ENCODE measurements at places on chromosomes 5 and 9. TPM values are rescaled to one million over a fixed set of nuclear protein-coding genes. Genes with fewer than 3 reads are reported as not detected.

SLC36A2 gene
- total RNA-seq = not detected

- H3K27me3 ChIP-seq = no peaks in the 10 kb centered on the region
- no peaks in the 10 kb centered on the region for H3K36me3 ChIP-seq
- no peak overlapping the region for H3K27ac ChIP-seq
- DNase-seq = no peak
Measured at GRCh38 chr5:59193616-59194319, 610.9 kb downstream of the RAB3C start.

- no peak overlapping the region for H3K27ac ChIP-seq
- no peak for DNase-seq
- H3K27me3 ChIP-seq = no peaks in the 10 kb centered on the region
- no peak overlapping the region for H3K4me3 ChIP-seq
- H3K4me1 ChIP-seq = no peaks in the 10 kb centered on the region
Measured at GRCh38 chr5:136729901-136730355, 364.6 kb upstream of the TRPC7 start.

DNA sequence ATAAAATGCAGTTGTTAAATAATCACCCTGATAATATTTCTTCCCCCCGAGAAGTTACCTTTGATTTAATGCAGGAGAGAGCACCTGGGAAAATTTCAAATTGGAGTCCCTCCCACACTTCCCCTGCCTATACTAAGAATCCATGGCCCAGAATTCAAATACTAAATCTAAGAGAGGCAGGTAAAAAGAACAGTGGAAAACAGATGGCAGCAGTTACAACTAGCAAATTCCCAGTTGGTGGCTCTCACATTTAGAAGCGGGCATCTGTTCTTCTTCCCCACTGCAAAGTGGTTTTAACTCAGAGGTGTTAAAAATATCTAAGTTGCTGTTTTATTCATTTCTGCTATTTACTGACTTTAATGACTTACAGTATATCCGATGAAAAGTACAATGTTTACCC, 210.4 kb upstream of the ELAVL2 start:
- no peaks in the 10 kb centered on the region for H3K27me3 ChIP-seq
- no peak overlapping the region for H3K4me3 ChIP-seq
- DNase-seq = no peak

DNA sequence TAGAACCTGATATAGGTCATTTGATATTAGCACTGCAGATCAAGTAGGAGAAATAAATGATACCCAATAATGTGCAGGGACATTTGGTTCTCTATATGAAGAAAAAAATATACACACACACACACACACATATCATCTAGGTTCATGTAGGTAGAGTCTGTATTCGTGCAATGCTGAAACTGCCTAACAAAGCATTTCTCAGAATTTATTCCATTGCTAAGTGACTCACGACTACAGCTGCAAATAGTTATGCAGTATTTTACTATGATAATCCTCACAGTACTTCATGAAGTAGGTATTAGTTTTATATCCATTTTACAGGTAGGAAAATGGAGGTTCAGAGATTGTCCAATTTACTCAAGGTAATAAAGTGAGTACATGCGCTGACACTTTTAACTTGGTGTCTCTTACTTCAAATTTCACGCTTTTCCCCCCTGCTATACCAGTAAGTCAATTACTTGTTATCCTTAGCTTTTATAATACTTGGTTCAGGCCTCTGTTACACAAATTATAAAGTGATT, 2.4 kb downstream of the GIN1 start:
- no peaks in the 10 kb centered on the region for H3K36me3 ChIP-seq
- no peak overlapping the region for H3K27ac ChIP-seq

DNA sequence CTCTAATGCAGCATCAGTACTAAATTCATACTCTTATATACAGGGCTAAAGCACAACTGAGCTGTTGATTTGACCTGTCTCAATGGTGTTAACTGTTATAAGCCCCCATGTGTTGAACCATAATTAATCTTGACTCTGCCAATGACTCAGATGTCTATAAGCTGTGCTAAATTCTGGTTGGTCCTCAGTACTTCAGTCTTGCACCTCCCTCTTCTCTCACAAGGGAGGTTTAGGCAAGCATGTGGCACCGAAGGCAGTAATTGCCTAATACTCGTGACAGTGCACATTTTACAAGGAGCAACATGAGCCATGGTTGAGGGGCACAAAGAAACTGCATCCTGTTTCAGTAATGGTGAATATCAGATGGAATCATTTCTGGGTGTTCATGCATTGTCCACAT, 255.9 kb downstream of the TRPM3 start:
- no peak for DNase-seq
- no peaks in the 10 kb centered on the region for H3K36me3 ChIP-seq
- H3K4me1 ChIP-seq = no peaks in the 10 kb centered on the region
- no peak overlapping the region for H3K4me3 ChIP-seq
- H3K27me3 ChIP-seq = no peaks in the 10 kb centered on the region

- H3K36me3 ChIP-seq = no peaks in the 10 kb centered on the region
- no peak for DNase-seq
- no peak overlapping the region for H3K4me3 ChIP-seq
- H3K4me1 ChIP-seq = peaks cover 13% of the 10 kb centered on the region
Measured at GRCh38 chr9:112047538-112048066, 127.5 kb downstream of the SUSD1 start.

- no peaks in the 10 kb centered on the region for H3K4me1 ChIP-seq
- no peak overlapping the region for H3K4me3 ChIP-seq
- DNase-seq = no peak
- peaks cover 11% of the 10 kb centered on the region for H3K36me3 ChIP-seq
Measured at GRCh38 chr5:78109891-78110324, 184.6 kb downstream of the AP3B1 start.

DNA sequence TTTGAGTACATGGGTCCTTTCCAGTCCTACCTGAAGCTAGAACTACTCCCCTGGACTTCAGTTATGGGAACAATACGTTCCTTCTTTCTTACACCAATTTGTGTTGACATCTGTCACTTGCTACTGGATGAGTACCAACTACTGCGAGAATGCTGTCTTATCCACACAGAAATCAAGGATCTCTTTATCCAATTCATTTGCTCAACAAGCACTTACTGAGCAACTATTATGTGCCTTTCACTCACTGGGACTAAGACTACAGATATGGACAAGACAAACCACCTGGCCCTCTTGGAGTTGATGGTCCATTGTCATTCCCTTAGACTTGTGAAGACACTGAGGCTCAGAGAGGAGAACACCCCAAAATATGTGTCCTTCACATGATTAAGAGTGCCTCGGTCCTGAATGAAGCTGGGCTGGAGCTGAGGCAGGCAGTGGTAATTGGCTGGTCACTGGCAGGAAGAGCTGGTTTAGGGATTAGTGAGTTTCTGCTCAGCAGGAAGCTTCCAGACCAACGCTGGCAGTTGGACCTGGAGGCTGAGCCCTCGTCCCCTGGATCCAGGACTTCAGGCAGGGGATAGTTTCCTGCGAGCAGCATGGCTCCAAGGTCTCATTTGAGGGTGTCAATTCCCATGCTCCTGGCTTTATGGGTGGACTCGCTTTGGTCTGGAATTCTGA, 8.4 kb upstream of the ARSI start:
- H3K4me3 ChIP-seq = no peak overlapping the region
- no peaks in the 10 kb centered on the region for H3K27me3 ChIP-seq
- H3K4me1 ChIP-seq = no peaks in the 10 kb centered on the region
- H3K27ac ChIP-seq = no peak overlapping the region

- no peak overlapping the region for H3K27ac ChIP-seq
- H3K36me3 ChIP-seq = no peaks in the 10 kb centered on the region
Measured at GRCh38 chr5:78667461-78668103, 19.0 kb upstream of the LHFPL2 start.

- no peaks in the 10 kb centered on the region for H3K36me3 ChIP-seq
- no peak overlapping the region for H3K4me3 ChIP-seq
- no peak for DNase-seq
- no peaks in the 10 kb centered on the region for H3K4me1 ChIP-seq
- H3K27me3 ChIP-seq = no peaks in the 10 kb centered on the region
Measured at GRCh38 chr5:161256957-161257356, 289.6 kb downstream of the GABRB2 start.

GRCh38 chr5:93964421-93964820, 223.0 kb upstream of the POU5F2 start:
- no peak overlapping the region for H3K27ac ChIP-seq
- H3K4me1 ChIP-seq = no peaks in the 10 kb centered on the region
- no peaks in the 10 kb centered on the region for H3K27me3 ChIP-seq
- no peak overlapping the region for H3K4me3 ChIP-seq
- no peak for DNase-seq

DNA sequence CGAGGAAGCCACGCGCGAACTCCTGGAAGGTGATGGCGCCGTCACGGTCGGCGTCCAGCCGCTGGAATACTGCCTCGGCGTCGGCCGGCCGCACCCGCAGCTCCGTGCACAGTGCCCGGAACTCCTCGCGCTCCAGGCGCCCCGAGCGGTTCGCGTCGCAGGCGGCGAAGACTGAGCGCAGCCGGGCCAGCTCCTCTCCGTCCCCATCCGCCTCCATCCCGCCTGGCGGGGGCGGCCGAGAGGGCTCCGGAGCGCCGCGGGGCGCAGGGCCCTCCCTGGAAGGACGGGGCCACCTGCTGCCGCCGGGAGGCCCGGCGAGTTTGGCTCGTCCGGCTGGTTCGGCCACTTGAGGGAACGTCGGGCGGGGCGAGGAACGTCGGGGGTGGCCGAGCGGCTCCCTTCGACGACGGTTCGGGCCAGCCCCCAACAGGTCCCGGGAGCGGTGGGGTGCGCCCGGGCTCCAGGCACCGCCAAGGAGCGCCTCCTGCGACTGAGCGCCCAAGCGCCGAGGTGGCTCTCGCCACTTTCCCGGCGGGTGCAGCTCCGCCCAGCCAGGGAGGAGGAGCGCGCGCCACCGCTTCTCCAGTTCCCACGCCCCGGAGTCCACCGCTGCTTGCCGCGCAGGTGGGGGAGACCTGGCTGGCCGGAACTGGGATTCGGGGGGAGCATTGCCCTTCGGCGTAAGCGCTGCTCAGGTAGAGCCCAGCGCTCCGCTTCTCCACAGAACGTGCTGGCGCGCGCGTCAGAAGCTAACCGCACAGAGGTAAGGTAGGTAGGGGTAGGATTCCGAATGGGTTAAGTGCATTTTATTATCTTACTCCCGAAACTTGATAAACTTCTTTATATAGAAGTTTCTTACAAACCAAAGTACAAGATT, at the start of gene RASEF:
RASEF (minus strand) TSS at position 492 of the 877 bp plus-strand sequence; CDS start at position 217, 275 bp downstream.
- no peaks in the 10 kb centered on the region for H3K36me3 ChIP-seq
- peaks cover 7% of the 10 kb centered on the region for H3K4me1 ChIP-seq
- peaks cover 10% of the 10 kb centered on the region for H3K27me3 ChIP-seq
- DNase-seq = peak; percentile 94
- peak within 1 kb of the TSS; percentile 76 for H3K27ac ChIP-seq
- peak within 1 kb of the TSS; percentile 51 for H3K4me3 ChIP-seq

DNA sequence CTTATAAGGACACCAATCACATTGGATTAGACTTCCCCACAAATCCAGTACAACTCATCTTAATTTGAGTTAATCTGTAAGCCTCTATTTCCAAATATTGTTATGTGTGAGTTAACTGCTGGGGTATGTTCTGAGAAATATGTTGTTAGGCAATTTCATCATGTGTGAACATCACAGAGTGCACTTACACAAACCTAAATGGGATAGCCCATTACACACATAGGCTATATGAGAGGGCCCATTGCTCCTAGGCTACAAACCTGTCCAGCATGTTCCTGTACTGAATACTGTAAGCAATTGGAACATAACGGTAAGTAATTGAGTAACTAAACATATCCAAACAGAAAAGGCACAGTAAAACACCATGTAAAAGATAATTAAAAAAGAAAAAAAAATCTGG, 19.1 kb upstream of the ARSI start:
- no peaks in the 10 kb centered on the region for H3K36me3 ChIP-seq
- H3K4me1 ChIP-seq = no peaks in the 10 kb centered on the region
- H3K27me3 ChIP-seq = no peaks in the 10 kb centered on the region
- no peak overlapping the region for H3K27ac ChIP-seq
- H3K4me3 ChIP-seq = no peak overlapping the region

DNA sequence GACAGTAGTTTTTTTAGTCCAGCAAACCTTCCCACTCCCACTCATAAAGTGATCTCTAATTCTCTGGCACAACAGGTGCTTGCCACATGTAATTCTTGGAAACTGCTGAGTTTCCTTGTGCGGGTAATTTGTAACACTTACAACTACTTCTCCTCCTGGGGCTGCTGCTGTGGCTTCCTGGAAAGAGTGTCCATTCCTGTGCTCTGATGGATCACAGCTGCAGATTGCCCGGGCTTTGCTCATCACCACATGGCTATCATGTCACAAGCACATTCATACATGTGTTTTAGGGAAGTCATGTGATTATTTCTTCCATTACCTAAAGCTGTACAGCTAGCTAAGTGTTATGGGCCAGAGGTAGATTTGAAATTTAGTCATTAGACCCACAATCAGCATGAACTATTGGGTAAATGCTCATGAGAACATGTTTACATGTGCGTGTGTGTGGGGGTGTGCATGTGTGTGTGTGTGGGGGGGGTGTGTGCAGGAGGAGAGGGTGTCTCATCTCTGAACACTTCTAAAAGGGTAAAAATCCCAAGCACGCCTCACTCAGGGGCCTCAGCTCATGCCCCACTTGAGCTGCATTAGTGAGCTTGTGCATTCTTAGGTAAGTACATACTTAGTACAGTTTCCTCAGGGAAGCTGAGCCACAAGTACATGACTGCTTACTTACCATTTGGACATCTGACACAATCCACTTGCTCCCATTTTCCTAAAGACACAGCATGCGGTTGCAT, 118.1 kb upstream of the CCDC112 start:
- peak; percentile 55 for DNase-seq
- H3K36me3 ChIP-seq = no peaks in the 10 kb centered on the region
- no peaks in the 10 kb centered on the region for H3K27me3 ChIP-seq
- peaks cover 32% of the 10 kb centered on the region for H3K4me1 ChIP-seq

DNA sequence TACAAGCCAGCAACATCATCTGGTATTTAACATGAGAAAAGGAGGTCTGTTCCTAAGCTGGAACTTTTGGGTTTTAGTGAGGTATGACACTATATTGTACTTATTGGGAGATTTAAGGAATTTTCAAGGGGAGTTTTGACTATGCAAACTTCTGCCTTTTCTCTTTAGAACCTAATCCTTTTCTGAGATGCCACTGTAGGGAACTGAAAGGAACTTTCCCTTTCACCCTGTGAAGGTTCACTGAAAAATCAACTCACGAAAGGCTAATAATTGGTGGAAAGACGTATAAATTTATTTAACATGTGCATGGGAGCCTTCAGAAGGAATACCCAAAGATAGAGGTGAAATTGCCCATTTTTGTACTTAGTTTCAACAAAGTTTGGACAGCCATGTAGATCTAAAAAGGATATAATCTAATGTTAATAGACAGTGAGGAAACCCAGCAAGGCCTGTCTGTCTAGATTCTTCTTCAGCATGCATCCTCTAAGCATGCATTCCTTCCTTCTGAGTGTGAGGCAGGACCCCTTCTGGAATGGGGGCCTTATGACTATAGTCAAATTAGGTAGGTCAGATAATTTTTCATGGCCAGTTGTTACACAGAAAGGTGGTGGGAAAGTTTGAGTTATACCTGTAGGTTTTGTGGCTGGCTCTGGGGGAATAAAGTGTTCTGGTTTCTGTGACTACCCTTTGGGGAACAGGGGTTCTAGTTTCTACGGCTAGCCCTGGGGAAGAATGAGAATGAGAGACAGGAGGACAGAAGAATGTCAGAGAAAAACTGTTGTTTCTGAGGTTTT, 200.3 kb downstream of the C9orf152 start:
- no peaks in the 10 kb centered on the region for H3K36me3 ChIP-seq
- H3K4me3 ChIP-seq = no peak overlapping the region
- no peaks in the 10 kb centered on the region for H3K27me3 ChIP-seq
- peaks cover 3% of the 10 kb centered on the region for H3K4me1 ChIP-seq

GABRA6 gene
- total RNA-seq = not detected

All from upper lobe of left lung (tissue), 6 donors.